ENCODE measurements at places on chromosomes 2 and 18. TPM values are rescaled to one million over a fixed set of nuclear protein-coding genes. Genes with fewer than 3 reads are reported as not detected.

BMP10 gene
- total RNA-seq = not detected

TBR1 gene
- 0.04 TPM for total RNA-seq

NABP1 gene
- total RNA-seq = 40.8 TPM

ITGB6 gene
- 0.07 TPM for total RNA-seq

SATB2 gene
- 2.0 TPM for total RNA-seq

LBX2 gene
- total RNA-seq = 2.4 TPM

MC5R gene
- total RNA-seq = not detected

MTLN gene
- total RNA-seq = 55.0 TPM

ZNF512 gene
- total RNA-seq = 36.9 TPM

SPC25 gene
- 4.4 TPM for total RNA-seq

SERPINB7 gene
- not detected for total RNA-seq

CYP27A1 gene
- total RNA-seq = 10.9 TPM

ACP1 gene
- 89.2 TPM for total RNA-seq

POLR1B gene
- 39.9 TPM for total RNA-seq

LAMA1 gene
- total RNA-seq = 0.07 TPM

IL1F10 gene
- total RNA-seq = not detected

RNF152 gene
- 76.5 TPM for total RNA-seq

CROCC2 gene
- not detected for total RNA-seq

CYRIA gene
- 27.0 TPM for total RNA-seq

GPR75 gene
- 1.8 TPM for total RNA-seq

NOSTRIN gene
- total RNA-seq = 0.07 TPM

INPP5D gene
- 27.2 TPM for total RNA-seq

RMC1 gene
- 30.1 TPM for total RNA-seq

ALKAL2 gene
- total RNA-seq = not detected

TEX44 gene
- total RNA-seq = not detected

RNASEH1 gene
- total RNA-seq = 41.6 TPM

DUSP19 gene
- 4.5 TPM for total RNA-seq

ADCYAP1 gene
- total RNA-seq = not detected

PRSS56 gene
- not detected for total RNA-seq

UBR3 gene
- 36.3 TPM for total RNA-seq

SERPINB10 gene
- total RNA-seq = not detected

PLGLB2 gene
- total RNA-seq = 0.13 TPM

EMILIN1 gene
- total RNA-seq = 13.8 TPM

IL1R1 gene
- 17.3 TPM for total RNA-seq

SLC25A52 gene
- 0.32 TPM for total RNA-seq

KYNU gene
- total RNA-seq = 0.07 TPM

ERBB4 gene
- total RNA-seq = 0.07 TPM

RAD51AP2 gene
- not detected for total RNA-seq

PGAP1 gene
- total RNA-seq = 10.4 TPM

LYPD6B gene
- not detected for total RNA-seq

MREG gene
- total RNA-seq = 6.7 TPM

MAP4K3 gene
- total RNA-seq = 17.9 TPM

SAG gene
- not detected for total RNA-seq

CARF gene
- total RNA-seq = 2.4 TPM

KIAA2012 gene
- not detected for total RNA-seq

REG1B gene
- total RNA-seq = not detected

STK36 gene
- 11.5 TPM for total RNA-seq

HOXD13 gene
- not detected for total RNA-seq

CDCA7 gene
- total RNA-seq = 16.7 TPM

MOGAT1 gene
- total RNA-seq = not detected

LGALSL gene
- 2.7 TPM for total RNA-seq

C2orf66 gene
- 0.07 TPM for total RNA-seq

ACOXL gene
- under 0.01 TPM for total RNA-seq

FBLN7 gene
- 2.0 TPM for total RNA-seq

BCL2L11 gene
- total RNA-seq = 9.2 TPM

SERPINB5 gene
- total RNA-seq = 0.07 TPM

CPO gene
- total RNA-seq = not detected

CHST9 gene
- not detected for total RNA-seq

MERTK gene
- total RNA-seq = 33.6 TPM
